Activated B cell treated with CpG ODN at 0.5 μM for 24 hours (primary cell): ENCODE measurements at places on chromosomes 5 and 9.

DNA sequence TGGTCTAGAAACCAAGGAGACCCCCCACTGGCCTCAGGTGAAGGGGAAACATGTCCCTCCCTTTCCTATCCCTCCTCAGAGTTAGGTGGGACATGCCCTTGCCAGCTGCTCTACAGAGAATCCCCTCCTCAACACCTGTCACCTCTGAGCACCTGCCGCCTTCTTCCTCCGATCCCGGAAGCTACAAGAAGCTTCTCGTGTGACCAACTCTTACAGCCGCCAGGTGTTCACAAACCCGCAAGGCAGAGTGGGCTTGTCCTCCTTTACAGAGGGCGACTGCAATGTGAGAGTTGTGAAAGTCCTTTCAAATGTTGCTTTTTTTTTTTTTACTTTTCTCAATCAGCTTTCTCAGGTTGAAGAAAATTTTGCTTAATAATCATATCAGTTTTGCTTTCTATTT is 3.7 kb upstream of the ICE1 start:
- no peak for DNase-seq

DNA sequence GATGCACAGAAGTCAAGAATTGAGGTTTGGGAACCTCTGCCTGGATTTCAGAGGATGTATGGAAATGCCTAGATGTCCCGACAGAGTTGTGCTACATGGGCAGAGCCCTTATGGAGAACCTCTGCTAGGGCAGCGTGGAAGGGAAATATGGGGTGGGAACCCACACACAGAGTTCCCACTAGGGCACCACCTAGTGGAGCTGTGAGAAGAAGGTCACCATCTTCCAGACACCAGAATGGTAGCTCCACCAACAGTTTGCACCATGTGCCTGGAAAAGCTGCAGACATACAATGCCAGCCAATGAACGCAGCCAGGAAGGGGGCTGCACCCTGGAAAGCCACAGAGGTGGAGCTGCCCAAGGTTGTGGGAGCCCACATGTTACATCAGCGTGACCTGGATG is 104.5 kb downstream of the STK32A start:
- DNase-seq = no peak

DNA sequence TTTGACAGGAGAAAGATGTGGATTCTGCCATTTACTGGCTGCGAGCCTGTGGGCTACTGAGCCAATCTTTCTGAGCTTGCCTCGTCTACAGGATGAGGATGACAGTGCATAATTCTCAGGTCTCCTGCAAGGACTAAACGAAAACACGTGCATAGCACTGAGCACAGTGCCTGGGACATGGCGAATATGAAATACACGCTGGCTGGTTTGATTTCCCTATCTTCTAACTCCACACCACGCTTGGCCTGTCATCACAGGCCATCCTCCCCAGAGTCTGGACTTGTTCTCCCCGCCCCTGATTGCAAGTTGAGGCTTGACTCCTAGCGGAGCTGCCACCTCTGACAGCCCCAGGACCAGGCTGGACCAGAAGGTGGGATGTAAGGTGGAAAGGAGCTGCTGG is 37.9 kb downstream of the ARPC5L start:
- no peak for DNase-seq

- no peak for DNase-seq
Observed at GRCh38 chr5:169880012-169880663, 100.2 kb downstream of the INSYN2B start.
